ENCODE measurements at places on chromosomes 4 and X.

DNA sequence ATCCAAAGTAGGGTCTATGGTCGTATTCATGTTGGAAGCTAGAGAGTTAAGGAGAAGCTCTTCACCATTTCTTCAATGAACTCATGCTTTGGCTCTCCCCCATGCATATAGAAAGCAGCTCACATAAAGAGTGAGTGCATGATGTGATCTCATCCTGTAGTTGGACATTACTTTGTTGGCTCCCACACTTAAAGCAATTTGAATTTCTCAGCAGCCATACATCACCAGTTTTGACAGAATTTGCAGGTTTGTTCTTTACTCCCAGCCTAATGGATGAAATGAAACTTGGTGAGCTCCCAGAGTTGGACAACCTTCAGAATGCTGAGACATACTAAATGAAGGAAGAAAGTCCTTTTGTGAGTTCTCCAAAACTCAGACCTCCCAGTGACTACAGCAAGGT, 613.5 kb downstream of the IQCM start:
- DNase-seq, result no peak

GRCh38 chrX:142977128-142977914, 48.4 kb upstream of the SPANXN4 start:
- DNase-seq, result no peak

GRCh38 chr4:90007494-90008167, 113.0 kb downstream of the MMRN1 start:
- no peak for DNase-seq

DNA sequence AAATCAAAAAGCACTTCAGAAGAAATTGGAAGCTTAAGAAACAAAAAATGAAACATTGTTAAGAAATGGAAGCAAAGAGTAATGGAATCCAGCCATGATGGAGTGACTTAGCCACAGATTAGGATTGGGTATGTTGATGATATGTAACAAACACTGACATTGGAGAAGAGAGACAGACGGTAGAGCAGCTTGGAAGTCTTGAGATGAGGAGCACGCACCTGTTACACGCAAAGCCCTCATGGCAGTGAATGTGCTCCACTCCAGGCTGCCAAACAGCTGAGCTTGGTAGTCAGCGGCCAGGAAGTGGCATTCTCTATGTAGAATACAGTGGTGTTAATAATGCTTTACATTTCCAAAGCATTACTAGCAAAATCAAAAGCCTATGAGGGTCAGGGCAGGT, 56.9 kb upstream of the GPRIN3 start:
- DNase-seq, result no peak

GRCh38 chr4:151917145-151917734, 156.4 kb upstream of the GATB start:
- DNase-seq, result no peak

- DNase-seq, result no peak
Measured at GRCh38 chrX:130716781-130717413, 186.1 kb downstream of the ENOX2 start.

GRCh38 chr4:181858741-181859140, 384.5 kb upstream of the TENM3 start:
- no peak for DNase-seq

Measured in neural crest cell (in vitro differentiated cells).